ENCODE measurements at places on chromosomes 2 and 18.

GRCh38 chr18:69208545-69208944 is 192.1 kb upstream of the DOK6 start:
- DNase-seq: no peak

DNA sequence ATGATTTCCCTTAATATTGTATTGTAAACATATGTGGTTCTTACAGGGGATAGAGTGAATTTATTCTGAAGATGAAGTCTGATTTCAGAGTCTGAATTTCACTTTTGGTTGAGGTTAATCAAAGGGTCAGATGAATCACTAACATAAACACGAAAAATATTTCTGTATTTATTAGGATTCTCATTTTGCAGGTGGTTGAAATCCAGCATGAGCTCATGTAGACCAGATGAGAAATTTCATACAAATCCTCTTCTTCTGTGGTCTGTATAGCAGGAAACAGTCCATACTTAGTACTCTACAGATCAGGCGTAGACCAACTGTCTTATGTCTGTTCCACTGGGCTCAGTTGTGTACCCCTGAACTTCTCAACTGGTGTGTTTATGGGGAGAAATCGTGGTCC is 157.8 kb downstream of the BABAM2 start:
- no peak for DNase-seq

- no peak for DNase-seq
Measured at GRCh38 chr2:235048549-235048948, 96.7 kb downstream of the SH3BP4 start.

GRCh38 chr18:41391616-41392595 is 563.1 kb upstream of the PIK3C3 start:
- peak; percentile 46 for DNase-seq

GRCh38 chr2:139317259-139317658 is 537.1 kb upstream of the NXPH2 start:
- no peak for DNase-seq

- DNase-seq: no peak
Measured at GRCh38 chr2:23492921-23493320, 107.9 kb downstream of the KLHL29 start.

Measured in hematopoietic multipotent progenitor cell treated with erythropoietin and hydrocortisone succinate and interleukin-3 and kit ligand, for 8 days (in vitro differentiated cells).